ENCODE measurements at places on chromosomes 11 and 22. TPM values are rescaled to one million over a fixed set of nuclear protein-coding genes. Genes with fewer than 3 reads are reported as not detected.

GRCh38 chr11:33949252-33949913 lies 57.5 kb upstream of the LMO2 start:
- peak; percentile 46 for DNase-seq

DNA sequence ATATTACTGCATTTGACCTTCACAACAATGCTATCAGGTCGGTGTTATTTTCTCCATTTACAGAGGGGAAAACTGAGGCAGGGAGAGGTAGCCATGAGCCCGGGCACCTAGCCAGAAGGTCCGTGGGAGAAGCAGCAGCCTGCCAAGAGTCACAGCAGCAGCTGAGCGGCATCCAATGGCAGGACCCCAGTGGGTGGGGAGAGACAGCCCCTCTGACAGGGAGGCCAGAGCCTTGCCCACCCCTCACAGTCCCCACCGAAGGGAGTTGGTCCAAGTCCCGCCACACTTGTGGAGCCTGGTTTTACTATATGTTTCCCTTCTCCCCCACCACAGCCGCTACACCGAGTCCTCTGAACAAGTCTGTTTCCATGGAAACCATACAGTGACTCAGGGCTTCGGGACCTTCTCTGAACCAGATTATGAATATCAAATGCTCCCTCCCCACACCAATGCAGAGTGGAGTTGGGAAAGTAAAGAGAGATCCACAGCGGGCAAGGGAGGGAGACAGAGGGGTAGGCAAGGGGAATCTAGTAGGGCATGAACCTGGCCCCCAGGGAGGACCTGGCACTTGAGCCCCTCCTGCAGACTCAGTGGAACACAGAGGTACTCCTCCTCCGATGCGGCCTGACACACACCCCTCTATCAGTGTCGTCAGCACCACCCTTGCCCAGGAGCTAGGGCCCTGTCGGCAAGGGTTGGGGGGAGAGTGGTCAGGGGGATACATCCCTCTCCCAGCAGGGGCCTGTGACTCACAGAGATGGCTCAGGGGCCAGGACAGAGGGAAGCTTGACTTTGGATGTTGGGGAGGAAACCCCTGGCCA lies 2.5 kb downstream of the CHST1 start:
- DNase-seq, result no peak

Gene HSPB2
- total RNA-seq, result 20.9 TPM

Gene GNAZ
- total RNA-seq, result 2.0 TPM

- DNase-seq, result no peak
Measured at GRCh38 chr11:78228467-78228866, 39.7 kb downstream of the USP35 start.

- DNase-seq, result no peak
Measured at GRCh38 chr11:128207861-128208321, 379.5 kb downstream of the ETS1 start.

Gene NAALAD2
- total RNA-seq, result 0.53 TPM

DNA sequence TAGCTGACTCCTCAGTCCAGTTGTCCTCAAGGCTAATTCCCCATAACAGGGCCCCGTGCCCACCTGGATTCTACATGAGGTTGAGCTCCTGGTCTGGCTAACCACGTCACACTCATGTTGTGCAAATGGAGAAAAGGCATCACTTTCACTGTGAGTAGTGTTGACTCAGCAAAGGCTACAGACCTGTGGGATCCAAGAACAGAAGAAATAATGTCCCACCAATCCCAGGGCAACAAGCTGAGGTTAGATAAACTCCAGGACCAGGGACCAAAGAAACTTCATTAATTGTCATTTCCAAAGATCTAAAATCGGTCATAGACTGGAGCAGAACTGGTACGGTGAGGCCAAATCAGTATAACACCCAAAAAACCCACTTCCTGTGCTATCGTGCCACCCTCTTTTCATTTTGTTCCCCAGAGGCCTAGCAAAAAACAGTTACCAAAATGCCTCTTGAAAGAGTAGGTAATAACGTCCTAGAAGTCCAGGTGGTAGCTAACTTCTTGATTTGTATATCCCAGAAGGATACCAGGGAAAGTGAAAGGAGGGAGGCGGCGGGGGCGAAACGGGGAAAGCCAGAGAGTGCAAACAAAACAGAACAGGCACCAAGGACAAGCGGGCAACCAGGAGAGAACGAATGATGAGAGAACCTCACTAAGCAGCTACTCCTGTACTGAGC lies 1.4 kb downstream of the PCSK7 start:
- no peak for DNase-seq

GRCh38 chr22:38316364-38317121 lies 690 bp downstream of the CSNK1E start:
- DNase-seq, result peak; percentile 80

DNA sequence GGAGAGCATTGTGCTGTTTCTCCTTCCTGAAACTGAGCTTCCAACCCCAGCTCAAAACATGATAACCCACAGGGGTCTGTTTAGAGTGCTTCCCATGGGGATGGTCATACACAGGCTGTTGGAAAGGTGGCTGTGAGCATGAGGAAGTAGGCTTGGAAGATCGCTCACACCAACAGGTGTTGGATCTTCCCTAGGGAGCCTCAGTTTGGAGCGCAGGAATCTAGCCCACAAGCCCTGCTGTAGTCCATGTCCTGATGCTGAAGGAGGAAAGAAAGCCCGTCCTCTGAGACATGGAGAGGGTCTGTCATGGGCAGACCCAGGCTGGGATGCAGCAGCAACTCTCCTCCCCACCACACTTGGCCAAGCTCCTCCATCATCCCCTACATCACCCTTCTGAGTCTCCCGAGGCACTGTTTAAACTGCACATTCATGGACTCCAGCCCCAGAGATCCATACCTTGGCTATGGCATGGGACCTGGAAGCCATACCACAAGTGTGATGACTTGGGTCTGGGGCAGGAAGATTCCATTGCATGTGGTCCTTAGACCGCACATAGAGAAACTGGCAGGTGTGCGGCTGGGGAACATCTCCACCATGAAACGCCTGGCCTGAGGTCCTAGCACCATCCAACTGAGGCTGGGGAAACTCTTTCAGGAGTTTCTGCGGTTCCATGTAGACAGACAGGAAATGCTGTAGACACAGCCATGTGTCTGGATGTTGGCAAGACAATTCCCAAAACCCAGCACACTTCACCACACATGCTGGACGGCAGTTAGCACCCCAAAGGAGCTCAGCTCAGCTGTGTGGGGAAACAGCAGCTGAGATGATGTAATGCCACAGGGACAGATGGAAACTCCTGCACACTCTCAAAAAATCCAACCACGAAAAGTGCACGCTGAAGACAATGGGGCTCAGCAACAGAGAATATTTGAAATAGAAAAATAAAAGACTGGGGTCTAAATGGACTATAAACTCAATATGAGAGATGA lies 27.6 kb upstream of the TTC12 start:
- no peak for DNase-seq

DNA sequence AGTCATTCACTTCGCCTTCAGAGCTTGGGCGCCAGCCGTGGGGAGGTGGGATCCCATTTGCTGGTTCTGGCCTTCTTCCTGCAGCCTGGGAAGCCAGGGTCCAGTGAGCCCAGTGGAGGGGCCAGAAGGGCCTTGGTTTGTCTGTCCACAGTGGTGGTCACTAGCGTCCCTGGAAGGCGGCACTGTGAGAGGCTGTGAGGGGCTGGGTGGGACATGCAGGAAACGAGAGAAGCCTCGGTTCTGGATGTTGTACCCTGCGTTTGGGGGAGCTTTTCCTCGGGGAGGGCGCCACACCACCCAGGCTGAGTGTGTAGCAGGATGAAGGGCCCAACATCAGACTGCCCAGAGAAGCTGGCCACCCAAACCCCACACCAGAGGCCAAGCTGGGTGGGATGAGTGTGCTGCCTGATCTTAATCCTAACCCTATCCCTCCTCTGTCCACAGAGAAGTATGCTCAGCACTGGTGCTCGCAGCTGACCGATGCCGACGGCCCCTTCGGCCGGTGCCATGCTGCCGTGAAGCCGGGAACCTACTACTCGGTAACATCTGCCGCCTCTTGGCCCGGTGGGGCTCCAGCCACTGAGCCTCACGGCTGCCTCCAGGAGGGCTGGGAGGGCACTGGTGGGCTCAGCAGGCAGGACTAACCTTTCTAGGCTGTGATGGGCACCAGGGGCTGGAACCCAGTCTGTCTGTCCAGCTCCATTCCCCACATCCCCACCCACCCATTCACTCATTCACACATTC lies 14.4 kb downstream of the MUC5AC start:
- peak; percentile 15 for DNase-seq

Gene LRRC4C
- 0.52 TPM for total RNA-seq

Gene PTPMT1
- 20.4 TPM for total RNA-seq

DNA sequence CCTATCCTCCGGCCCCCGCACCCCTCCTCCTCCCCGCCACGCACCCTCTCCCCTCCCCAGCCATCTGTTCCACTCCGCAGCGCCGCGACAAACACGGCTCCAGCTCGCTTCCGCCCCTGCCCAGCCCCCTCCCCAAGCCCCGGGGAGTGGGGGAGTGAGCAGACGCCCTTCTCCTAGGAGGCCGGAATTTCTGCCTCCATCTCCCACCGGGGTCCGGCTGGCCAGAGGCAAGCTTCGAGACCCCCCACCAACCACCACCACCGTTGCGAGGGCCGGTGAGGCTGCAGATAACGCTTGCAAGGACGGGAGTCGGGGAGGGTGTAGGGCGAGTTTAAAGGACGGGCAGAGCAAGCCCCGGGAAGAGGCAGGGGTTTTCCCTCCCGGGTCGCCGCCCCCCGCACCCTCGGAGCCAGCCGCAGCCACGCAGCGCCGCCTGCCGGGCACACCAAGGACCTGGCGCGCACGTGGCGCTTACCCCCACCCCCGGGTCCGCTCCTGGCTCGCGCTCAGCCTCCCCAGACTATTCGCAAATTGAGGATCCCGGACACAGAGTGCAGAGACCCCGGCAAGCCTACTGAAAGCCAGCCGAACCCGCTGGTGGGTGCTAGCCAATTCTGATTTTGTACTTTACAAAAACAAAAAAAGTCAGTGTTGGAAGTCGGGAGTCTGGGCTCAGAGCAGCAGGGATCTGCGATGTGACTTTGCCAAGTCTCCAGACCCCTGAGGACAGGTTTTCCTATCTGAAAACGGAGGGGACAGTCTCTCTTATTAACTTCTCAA lies 22.6 kb downstream of the RTN4RL2 start:
- no peak for DNase-seq

DNA sequence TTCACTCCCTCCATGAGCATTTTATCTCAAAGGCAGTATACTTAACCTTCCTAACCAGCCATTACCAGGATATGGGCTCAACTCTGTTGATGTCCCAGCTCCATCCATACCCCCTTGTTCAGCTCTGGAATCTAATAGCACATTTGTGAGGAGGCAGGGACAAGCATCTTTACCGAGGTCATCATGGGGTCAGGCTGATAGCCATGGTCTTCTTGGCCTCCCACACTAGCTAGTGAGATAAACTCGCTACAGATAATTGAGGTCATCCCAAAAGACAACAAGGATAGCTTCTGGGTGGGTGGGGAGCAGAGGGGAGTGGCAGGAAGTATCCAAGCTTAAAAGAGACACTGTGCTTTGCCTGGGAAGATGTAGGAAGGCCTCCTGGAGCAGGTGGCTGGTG lies 141.6 kb upstream of the RASSF10 start:
- no peak for DNase-seq

DNA sequence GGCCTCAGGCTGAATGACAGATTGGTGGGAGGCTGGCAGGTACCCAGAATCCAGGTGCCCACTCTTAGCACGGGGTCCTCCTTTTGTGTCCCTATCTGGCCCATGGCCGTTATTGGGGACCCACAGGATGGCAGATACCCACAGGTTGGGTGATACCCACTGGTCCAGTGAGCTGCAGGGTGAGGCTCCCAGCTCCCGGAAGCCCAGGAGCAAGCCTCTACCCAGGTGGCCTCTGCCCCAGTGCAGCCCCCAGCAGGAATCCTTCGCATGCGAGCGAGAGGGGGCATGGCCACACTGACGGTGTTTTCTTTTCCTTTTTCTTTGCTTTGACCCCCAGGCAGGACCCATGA lies 116.1 kb downstream of the PHF21B start:
- no peak for DNase-seq

DNA sequence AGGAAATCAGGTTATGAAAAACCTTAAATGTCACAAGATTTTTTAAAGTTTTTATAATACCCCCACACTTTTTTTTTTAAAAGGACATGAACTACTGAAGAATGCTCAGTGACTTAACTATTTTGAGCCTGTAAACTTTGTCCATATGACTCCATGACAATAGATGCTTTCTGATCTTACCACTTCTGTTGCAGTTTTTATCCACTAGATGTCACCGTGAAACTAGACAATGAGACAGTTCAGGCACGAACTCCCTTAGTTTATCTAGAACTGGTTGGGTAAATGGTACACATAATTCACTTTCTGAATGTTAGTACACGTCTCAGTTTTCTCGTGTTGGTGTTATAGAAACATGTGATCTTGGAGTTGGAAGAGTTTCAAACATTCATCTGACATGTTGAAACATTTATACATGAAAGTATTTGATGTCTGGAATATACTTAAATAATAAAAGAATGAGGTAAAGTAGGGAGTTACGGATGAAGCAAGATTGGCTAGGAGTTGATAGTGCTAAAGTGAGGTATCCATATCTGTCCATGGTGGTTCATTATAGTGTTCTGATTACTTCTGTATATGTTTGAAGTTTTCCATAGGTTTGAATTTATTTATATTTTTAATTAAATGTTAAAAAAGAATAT lies 8.1 kb downstream of the CCDC15 start:
- no peak for DNase-seq

DNA sequence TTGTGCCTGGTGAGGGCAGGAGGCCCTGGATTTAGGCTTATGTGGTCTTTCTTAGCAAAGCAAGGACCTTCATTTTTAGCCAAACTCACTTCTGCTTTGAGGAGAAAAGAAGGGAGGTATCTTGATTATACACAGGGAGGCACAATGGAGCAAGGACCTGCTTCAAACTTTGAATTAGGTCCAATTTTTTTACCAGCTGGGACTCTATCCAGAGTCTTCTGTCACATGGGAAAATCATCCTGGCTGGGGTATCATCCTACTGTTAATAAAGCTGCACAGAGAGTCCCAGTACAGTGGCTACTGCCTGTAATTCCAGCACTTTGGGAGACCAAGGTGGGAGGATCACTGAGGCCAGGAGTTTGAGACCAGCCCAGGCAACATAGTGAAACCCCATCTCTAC lies 87.8 kb downstream of the CWC15 start:
- no peak for DNase-seq

GRCh38 chr11:71075871-71076420 lies 176.4 kb downstream of the SHANK2 start:
- no peak for DNase-seq

DNA sequence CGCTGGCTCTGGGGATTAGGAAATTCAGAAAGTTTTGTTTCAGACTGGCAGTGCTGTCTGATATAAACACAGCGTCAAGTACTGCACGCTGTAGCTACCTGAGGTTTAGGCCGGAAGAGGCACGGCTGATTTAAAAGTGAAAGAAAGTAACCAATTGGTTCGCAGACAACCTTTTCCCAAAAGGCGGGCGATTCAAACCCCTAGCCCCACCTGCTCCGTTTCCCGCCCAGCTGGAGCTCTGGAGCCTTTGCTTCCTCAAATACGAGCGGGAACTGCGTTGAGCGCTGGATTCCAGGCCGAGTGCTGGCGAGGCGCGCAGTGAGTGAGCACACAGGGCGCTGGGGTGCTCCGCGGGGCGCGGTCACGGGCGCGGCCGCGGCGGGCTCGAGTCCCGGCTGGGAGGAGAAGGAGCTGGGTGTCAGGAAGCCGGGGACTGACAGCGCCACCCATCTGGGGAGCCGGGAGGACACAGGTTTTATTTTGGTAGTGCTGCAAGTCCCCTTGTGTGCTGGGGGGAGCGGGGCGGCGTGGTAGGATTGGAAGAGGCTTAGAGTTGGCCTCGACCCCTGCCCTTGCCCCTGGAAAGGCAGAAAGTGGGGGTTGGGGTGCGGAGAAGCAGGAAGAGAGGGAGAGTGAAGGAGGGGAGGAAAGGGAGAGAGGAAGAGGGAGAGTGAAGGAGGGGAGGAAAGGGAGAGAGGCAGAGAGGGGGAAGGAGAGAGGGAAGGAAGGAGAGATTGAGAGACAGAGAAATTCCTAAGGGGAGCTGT lies 2.1 kb downstream of the FAM111A start:
- peak; percentile 86 for DNase-seq

GRCh38 chr11:1780700-1781592 lies 17.2 kb upstream of the CTSD start:
- no peak for DNase-seq
